ENCODE measurements at places on chromosomes 1 and 21.

DNA sequence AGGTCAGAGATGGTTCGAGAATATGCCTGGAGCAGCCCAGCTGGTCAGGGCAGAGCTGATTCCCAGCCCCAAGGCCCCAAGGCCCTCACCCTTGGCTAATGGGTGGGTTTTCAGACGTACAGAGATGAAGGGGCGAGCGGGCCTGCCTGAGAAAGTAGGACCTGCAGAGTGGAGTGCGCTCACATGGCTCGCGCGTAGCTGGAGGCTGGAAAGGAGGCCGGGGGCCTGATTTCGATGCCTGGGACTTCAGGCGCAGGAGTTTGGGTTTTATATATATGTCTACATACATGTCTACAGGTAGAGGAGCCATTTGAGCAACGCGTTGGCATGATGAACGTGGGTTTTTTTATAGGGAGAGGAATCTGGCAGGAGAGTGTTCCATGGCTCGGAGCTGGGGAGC is 8.9 kb downstream of the COQ8A start:
- no peak for DNase-seq

GRCh38 chr1:105294838-105295237 is 1545.1 kb downstream of the AMY1C start:
- no peak for DNase-seq

DNA sequence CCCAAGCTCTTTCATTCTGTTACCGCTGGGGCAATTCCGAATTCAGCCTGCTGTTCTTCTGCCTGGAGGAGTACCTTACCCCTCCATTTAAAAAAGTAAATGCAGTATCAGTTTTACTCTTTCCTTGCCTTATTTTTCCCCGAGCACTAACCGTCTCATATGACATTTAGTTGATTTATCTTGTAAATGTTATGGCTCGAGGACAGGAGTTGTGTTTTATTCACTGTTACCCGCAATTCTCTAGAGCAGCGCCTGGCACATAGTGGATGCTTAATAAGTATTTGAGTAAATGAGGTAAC is 425 bp upstream of the TADA1 start:
- no peak for DNase-seq

DNA sequence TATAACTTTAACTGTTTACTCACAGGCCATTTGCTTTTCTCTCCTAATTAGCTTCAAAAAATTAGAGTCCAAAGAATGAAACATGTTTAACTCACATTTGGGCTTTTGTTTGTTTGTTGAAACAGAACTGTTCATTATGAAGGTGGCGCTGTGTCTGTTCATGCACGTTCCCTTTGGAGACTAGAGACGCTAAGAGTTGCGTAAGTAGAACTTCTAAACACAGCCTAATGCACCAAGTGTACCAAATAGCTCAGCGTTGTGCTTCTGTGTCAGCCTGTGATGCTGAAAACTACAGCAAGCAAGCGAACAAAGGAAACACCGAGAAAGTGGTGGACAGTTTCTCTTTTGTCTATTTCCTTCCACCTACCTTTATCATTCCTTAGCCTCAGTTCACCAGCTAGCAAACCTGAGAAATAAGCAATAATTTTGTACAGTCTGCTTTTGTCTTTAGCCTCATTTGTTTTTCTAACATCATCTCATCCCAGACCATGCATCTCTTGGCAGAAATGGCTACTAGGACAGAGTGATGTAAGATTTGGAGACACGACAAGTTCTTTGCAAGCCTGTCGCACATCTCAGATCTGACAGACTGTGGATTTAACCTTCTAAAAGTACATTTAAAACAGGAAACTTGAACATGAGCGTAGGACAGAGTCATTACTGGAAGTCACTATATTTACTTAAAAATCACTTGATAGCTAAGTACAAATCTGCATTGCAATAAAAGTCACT is 375.1 kb downstream of the RYR2 start:
- DNase-seq, result no peak
